Activated CD4-positive, alpha-beta T cell treated with anti-CD3 and anti-CD28 coated beads, Interleukin-2, amount 50 U/mL, for 1 hour (primary cell): ENCODE measurements at places on chromosomes 5 and 9.

DNA sequence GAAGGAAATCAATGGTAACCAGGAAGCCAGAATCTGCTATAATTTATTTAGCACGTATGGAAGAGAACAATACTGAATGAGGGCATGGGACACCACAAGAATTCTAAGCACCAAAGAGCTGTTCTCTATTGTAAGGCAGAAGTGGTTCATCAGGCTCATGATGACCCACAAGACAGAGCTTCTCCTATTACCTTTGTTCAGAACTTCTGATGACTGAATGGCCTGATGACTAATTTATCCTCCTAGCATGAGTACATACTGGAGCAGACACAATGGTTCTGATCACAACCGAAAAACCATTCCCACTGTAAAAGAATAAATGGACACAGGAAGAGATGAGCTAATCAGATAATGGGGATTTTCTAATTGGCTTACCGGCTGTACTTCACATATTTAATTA is 329.8 kb upstream of the PDE4D start:
- no peak for DNase-seq

GRCh38 chr5:161286066-161286655 is 260.4 kb downstream of the GABRB2 start:
- no peak for DNase-seq

DNA sequence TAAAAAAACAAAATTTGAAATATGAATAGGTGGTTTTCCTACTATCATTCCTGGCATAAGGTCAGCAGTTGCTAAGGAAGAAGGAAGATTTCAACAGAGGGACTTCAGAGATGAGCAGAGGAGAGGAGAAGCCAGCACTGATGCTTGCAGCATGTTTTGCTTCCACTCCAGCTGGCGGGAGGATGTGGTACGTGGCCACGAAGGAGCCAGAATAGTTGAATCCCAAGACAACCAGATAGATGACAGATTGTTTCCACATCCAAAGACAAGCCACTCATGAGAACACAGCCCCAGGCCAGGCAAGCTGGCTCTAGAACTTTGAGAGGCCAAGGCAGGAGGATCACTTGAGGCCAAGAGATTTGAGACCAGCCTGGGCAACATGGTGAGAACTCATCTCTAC is 15.1 kb downstream of the TIMD4 start:
- no peak for DNase-seq

GRCh38 chr5:115751176-115751575 is 65.3 kb downstream of the CDO1 start:
- DNase-seq = no peak

- no peak for DNase-seq
These were observed 11.6 kb downstream of the C9orf72 start for GRCh38 chr9:27561685-27562084.

GRCh38 chr5:159576902-159577301 is 246.6 kb upstream of the IL12B start:
- no peak for DNase-seq

GRCh38 chr5:112914584-112914983 is 7.4 kb downstream of the REEP5 start:
- DNase-seq = no peak

DNA sequence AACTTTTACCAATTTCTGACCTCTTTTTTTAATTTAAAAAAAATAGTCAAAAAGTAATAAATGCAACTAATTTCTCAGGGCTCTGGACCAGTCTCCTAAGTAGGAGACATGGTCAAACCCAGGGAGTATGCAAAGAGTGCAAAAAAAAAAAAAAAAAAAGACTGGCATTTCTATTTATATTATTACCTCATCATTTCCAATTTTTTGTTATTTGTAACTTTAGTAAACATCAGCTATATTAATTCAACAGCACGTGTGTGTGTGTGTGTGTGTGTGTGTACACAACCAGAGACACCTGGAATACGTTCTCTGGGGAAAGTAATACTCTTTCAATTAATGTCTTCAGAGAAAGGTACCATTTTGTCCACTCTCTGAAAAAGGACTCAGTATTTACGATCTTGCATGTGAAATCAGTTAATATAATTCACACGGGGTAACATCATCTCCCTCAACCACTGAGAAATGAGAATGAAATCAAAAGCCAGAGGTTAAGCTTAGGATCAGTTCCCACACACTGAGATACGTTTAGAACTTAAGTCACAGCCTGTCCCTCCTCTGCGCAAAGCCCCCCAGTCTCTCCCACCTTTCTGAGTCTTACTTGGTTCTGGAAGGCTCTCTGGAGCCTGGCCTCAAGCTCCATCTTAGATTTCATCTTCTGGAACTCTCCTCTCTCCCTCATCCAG is 21.9 kb downstream of the ZNF608 start:
- no peak for DNase-seq

GRCh38 chr9:125760537-125760936 is 13.4 kb downstream of the PBX3 start:
- DNase-seq = no peak

- no peak for DNase-seq
These were observed 34.4 kb upstream of the MRPS30 start for GRCh38 chr5:44774279-44774880.

DNA sequence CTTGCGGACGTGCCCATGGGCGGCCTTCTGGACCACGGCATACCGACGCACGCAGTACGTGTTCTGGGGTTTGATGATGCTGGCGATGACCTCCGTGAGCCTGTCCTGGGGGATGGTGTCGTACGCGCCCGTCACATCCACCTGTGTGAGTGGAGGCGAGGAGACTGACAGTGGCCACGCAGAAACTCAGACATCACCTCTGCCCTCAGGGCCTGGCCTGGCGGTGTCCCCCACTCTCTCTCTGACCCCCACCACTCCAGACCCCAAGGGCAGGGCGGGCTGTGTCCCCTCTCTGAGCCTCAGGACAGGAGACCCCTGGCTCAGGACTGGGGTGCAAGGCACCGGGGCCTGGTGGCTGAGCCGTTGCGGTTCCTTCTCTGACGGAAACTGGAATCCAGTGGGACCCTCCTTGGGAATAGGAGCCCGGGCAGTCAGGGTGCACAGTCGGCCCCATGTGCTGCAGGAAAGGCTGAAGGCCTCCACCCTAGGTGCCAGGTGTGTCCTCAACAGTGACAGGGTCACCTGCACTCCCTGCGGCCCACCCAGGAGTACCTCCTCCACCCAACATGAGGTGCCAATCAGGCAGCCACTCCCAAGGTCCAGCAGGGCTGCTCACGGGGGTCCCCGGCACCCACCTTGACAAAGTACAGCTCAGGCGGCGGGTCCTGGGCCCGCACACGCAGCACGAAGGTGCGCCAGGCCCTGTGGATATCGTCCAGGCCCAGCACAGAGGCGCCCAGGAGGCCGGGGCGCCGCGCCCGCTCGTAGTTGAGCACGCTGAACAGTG is 16.0 kb downstream of the TERT start:
- no peak for DNase-seq

DNA sequence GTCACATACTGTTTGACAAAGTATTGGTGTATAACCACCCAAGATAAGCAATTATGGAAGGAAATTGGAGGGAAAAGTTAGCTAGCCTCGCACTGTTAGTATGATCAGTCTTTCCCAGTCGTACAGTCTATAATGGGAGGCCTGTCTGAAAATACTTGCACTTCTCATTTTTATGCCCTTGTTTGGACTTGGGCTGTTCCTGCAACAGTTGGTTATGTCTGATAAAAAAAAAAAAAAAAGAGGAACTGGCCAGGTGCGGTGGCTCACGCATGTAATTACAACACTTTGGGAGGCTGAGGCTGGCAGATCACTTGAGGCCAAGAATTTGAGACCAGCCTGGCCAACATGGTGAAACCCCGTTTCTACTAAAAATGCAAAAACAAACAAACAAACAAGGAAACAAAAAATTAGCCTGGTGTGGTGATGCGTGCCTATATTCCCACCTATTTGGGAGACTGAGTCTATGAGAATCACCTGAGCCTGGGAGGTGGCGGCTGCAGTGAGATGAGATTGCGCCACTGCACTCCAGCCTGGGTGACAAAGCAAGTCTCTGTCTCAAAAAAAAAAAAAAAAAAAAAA is 58.3 kb upstream of the ANKRD33B start:
- no peak for DNase-seq

DNA sequence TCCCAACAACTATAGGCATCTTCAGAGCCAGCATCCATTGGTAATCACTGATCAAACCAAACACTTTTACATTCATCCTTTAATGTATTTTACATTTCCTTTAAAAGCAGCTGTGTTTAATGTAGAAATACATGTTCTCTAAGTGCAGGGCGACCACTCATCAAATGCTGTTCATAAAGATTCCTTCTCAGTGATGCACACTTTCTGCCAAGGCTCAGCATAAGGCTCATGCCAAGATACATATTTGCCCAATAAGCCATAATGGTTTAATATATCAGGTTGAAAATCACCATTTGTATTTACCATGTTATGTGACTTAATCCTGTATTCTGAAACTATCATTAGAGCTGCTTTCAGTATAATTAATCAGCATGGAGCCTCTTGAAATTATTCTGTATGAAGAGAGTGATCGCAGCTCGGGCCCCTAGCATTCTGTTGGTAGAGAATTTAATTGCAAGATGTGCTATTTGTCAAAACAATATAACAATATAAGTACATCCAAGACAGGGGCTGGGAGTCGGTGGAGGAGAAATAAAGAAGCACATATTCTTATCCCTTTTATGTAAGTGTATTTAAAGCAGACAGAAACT is 267.5 kb downstream of the EBF1 start:
- DNase-seq = no peak

- peak; percentile 4 for DNase-seq
These were observed 173.5 kb downstream of the TRIM32 start for GRCh38 chr9:116860509-116861120.

DNA sequence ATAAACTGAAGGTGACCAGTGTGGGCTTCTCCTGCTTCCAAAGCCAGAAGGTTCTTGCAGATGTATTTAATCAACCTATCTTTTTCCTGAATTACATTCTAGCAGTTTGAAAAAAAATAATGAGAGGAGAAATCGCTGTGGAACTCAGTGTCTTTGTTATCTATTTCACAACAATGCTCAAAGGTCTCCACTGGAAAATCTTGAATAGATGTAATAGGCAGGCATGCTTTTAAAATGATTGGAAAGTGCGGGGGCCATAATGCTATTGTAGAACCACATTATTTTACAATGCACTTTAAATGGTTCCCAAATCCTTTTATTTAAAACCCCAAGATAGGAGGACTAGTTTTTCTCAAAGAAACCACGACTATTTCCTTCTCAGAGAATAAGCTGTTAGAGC is 23.3 kb downstream of the ENC1 start:
- no peak for DNase-seq

- DNase-seq = no peak
These were observed 114.5 kb downstream of the C9orf152 start for GRCh38 chr9:110093417-110093816.

- no peak for DNase-seq
These were observed 36.4 kb upstream of the ZFAND5 start for GRCh38 chr9:72401396-72401795.

DNA sequence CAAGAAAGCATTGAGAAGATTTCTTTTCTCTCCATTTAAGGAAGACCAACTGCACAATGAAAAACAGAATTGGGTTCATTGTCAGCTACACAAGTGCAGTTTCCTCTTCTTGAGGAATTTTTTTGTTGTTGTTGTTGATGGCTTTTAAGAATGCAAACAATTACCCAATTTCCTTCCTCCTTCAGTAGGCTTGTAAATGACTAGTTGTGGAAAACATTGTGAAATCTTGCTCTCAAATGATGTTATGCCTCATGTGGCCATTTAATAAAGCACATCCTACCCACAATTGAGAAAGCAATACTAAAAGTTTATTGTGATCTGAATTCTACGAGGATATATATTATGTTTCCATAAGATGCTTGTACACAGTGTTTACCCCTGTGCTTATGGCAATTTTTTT is 171.6 kb downstream of the FAM174A start:
- no peak for DNase-seq

- no peak for DNase-seq
These were observed 733.9 kb downstream of the PRELID2 start for GRCh38 chr5:145101246-145101645.

DNA sequence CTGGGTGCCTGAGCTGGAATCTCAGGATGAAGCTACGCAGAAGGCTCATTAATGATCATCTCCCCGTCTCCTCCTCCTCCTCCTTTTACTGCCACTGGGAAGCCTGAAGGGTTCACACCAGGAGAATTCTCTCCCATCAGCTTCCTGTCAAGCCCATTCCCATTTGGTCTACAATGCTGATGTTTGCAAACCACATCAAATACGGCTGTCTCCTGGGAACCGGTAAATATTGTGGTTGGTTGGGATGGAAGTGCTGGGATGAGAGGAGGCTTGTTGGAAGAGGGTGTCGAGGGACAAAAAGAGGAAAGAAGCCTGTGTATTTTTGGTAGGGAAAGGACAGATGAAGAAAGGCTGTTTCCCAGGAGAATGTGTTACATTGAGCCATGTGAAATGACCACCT is 13.2 kb upstream of the S1PR3 start:
- DNase-seq = no peak

- no peak for DNase-seq
These were observed 68.9 kb upstream of the STXBP1 start for GRCh38 chr9:127543221-127543620.

- DNase-seq = peak; percentile 63
These were observed 19.9 kb downstream of the SEMA4D start for GRCh38 chr9:89477811-89478630.

GRCh38 chr9:37976714-37977477 is 73.0 kb upstream of the SLC25A51 start:
- no peak for DNase-seq

- no peak for DNase-seq
These were observed 390.0 kb downstream of the ENC1 start for GRCh38 chr5:74250304-74251102.

DNA sequence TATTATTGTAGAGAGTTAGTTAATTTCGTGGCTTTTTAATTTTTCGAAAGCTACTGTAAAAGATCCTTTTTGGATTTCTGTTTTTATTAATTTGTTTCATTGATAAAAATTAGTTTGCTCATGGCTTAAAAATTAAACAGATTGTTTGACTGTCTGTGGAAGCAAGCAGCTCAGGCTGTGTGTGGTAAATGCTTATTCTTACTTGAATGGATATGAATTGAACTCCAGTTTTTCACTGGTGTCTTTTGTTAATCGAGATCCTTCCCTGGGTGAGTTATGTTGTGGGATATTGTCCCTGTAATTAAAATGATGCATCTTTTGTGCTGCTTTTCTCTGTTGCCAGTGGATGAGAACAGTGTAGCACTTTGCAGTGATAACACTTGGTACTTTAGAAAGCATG is 75.3 kb downstream of the PIK3R1 start:
- no peak for DNase-seq

GRCh38 chr9:134547161-134548100 is 94.2 kb upstream of the COL5A1 start:
- no peak for DNase-seq

DNA sequence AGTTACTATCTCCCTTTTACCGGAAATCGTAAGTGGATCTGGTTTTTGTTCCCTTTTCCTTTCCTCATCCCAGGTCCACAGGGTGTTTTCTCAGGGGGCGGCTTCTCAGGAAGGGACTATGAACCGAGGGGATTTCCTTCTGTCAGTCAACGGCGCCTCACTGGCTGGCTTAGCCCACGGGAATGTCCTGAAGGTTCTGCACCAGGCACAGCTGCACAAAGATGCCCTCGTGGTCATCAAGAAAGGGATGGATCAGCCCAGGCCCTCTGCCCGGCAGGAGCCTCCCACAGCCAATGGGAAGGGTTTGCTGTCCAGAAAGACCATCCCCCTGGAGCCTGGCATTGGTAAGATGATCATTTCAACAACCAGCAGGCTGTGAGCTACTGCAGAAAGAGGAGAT is 75.8 kb downstream of the GOLPH3 start:
- no peak for DNase-seq

GRCh38 chr9:9754186-9754585 is 858.6 kb downstream of the PTPRD start:
- DNase-seq = no peak

GRCh38 chr9:127193483-127193882 is 71.0 kb upstream of the ANGPTL2 start:
- DNase-seq = no peak

GRCh38 chr9:98248737-98249474 is 6.5 kb downstream of the TBC1D2 start:
- DNase-seq = no peak
